ENCODE measurements at places on chromosomes 4 and X.

- no peak for DNase-seq
Observed at GRCh38 chrX:3712051-3712869, 1.2 kb downstream of the PRKX start.

DNA sequence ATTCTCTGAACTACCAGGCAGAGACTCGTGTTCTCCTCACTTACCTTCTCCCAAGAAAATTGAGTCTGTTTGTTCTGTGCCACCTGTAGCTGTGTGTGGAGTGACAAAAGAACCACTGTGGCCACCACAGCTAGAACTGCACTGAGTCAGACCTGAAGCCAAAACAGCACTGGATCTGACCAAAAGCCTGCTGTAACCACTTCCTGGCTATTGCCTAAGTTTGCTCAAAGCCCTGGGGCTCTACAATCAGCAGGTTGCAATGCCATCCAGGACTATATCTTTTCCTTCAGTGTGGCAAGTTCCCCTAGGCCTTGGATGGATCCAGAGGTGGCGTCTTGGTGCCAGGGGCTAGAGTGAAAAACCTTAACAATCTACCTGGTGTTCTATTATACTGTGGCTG lies 449.1 kb downstream of the FAM133A start:
- no peak for DNase-seq

GRCh38 chr4:73707918-73708577 lies 32.3 kb upstream of the CXCL8 start:
- DNase-seq: peak; percentile 59

- DNase-seq: no peak
Observed at GRCh38 chr4:180465364-180465763, 1777.8 kb upstream of the TENM3 start.

- DNase-seq: no peak
Observed at GRCh38 chr4:76679691-76680090, 218.3 kb downstream of the SOWAHB start.

DNA sequence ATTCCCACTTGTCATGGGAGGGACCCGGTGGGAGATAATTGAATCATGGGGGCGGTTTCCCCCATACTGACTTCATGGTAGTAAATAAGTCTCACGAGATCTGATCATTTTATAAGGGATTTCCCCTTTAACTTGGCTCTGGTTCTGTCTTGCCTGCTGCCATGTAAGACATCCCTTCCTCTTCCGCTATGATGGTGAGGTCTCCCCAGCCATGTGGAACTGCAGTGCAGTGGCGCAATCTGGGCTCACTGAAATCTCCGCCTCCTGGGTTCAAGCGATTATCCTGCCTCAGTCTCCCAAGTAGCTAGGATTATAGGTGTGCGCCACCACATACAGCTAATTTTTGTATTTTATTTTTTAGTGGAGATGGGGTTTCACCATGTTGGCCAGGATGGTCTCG lies 2.9 kb downstream of the HPGDS start:
- no peak for DNase-seq

DNA sequence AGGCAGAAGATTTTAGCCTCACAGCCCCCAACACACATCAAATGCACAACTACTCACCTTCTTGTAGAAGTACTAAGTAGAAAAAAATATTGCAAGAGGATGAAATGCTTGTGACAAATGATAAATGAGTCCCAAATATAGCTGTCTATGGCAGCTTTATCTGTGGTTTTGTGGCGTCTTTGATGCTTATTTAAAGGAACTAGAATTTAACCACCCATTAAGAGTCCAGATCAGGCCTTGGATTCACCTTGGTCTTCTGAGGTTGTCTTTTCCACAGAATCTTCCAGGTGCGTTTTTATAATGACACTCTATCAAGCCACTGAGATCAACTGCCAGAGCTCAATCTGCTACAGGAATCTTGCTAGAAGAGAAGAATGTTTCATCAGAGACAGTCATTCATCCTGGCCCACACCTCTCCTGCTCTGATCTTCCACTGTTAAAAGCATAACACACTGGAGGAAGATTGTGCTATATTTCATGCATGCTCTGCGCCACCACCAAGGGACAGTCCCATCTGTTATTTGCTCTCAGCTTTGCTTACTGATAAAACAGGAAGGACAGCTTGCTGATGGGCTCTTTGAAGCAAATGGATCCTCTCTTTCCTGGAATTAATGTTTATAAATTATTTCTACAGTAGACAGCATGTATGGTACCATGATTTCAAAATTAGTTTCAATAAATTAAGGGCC lies 144.1 kb downstream of the SLC7A11 start:
- DNase-seq: no peak

GRCh38 chr4:165662341-165662740 lies 210.7 kb upstream of the TLL1 start:
- DNase-seq: no peak

GRCh38 chr4:138052806-138053632 lies 189.1 kb downstream of the SLC7A11 start:
- DNase-seq: no peak

- no peak for DNase-seq
Observed at GRCh38 chr4:189779281-189779980, 161.2 kb upstream of the FRG1 start.

DNA sequence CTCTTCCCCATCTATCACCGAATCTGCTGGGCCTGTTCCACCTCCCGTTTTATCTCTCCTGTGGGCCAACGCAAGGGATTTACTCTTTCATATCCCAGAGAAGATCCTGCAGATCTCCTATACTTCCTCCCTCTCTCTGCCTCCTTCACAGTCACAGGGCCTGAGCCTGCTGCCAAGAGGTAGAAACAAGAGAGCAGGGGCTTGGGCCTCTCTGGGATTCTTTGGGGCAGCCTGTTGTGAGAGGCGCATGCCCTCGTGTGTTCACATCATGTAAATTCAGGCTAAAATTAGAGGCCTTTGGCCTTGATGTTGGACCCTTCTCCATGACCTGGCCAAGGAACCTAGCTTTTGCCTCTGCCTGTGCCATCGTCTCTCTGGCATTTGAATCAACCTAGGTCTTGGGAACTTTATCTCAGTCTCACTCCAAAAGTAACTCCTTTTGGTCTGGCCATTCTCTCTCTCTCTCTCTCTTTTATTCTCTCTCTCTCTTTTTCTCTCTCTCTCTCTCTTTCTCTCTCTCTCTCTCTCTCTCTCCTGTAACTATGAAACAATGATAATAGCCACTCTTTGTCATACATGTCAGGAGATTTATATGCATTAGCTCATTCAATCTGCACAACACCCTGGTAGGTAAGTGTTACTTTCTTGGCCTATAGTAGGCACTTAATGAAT lies 20.0 kb upstream of the EFNB1 start:
- DNase-seq: no peak

- no peak for DNase-seq
Observed at GRCh38 chrX:155968791-155969190, 28.7 kb upstream of the IL9R start.

DNA sequence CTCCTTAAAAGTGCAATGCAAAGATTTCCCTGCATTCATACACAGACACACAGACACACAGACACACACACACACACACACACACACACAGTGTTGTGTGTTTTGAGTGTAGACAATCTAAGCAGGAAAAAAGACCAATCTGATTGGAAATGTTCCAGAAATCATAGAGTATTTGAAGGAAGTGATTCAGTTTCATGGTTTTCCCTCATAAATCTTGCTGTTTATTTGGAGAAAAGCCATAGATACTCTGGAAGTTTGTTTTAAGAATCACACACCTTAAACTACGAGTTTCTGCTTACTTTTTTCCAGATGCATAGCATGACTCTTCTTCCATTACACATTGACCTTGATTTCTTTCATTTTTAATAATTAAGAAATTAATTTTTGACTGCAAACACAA lies 298.5 kb upstream of the BMP3 start:
- peak; percentile 31 for DNase-seq

DNA sequence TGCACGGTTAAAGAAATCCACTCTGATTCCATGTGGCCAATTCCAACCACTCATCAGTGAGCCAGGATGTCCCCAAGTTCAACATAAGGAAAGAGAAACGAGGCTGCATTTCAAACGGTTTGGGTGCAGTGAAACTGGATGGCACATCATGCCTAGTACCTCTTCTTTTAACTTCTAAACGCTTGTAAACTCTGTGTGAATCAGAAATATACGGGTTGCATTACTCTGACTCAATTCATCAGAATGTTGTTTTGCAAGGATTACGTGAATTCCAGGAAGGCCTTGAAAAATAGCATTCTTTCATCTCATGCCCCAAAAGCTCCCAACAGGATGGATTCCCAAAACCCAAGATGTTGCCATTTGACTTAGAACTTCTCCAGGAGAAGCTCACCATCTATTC lies 270.4 kb downstream of the LDB2 start:
- DNase-seq: peak; percentile 88

GRCh38 chr4:40197879-40198689 lies 1.3 kb downstream of the RHOH start:
- no peak for DNase-seq

DNA sequence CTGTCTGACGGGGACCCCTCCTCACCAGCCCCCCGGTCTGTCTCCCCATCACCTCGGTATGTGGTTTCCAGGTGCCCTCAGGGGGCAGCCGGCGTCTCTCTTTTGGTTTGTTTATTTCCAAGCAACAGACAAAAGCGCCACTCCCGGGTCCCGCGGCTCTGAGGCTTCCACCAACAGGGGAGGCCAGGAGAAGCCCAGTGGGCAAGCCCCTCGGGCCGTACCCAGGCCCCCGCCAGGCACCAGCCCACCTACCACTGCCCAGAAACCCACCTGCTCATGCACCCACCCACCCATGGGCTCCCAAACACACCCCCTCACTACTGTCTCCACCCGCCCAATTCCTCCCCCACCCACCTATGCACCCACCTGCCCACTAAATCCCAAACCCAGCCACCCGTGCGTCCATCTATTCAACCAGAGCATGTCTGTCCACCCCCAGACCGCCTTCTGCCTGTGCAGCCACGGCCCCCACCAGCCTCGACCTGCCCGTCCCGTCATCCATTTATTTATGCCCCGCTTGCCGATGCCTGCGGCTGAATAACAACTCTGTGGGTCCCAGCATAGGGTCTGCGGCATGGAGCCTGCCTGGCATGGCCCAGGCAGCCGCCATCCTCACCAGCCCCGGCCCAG lies 129.8 kb downstream of the FAM53A start:
- DNase-seq: no peak

Data from HS-5 (cell line).